ENCODE measurements at places on chromosomes 6 and 20.

DNA sequence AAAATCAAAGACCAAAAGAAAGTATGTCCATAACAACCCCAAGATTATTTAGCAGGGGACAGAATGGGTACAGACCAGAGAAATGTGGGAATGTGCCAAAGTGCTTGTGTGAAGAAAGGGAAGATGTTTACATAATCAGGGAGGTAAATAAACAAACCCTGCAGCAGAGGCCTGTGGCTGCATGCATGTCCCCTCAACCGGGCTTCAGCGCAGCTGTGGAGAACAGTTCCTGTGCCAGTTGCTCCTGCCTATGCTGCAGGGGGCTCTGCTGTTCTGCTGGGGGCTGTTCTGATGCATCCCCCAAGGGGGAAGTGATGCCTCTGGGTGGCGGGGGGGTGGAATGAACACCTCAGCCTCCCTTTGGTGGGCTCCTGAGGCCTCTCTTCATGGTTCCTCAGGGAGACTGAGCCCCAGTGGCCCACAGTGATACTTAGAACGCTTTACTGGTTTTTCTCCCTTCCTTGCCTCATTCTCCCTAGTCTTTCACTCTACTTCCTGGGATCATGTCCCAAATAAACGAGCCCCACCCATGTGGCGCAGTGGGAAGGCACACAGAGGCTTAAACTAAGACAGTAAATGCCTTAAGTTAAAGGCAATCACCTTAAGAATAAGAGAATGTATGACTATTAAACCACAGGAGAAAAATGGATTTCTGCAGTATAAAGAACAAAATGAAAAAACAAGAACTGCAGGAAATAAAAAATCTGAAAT is 23.0 kb downstream of the RAB23 start:
- H3K4me1 ChIP-seq: no peaks in the 10 kb centered on the region
- no peak for DNase-seq
- no peaks in the 10 kb centered on the region for H3K36me3 ChIP-seq
- H3K4me3 ChIP-seq: no peak overlapping the region
- H3K27me3 ChIP-seq: no peaks in the 10 kb centered on the region

DNA sequence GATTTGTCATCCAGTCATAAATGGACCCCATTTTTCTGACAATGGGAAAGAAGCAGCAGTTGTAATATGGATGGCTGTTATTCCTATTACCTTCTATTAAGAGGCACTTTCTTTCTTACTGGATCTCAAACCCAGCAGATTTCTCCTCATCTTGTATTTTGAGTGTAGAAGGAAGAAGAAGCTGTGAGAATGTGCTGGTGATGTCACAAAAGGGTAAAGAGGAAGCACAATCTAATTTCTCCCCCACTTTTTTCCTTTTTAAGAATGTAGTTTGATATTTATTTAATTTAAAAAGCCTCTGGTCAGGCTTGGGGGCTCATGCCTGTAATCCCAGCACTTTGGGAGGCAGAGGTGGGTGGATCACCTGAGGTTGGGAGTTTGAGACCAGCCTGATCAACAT is 100.0 kb upstream of the JARID2 start:
- peaks cover 3% of the 10 kb centered on the region for H3K27me3 ChIP-seq
- H3K27ac ChIP-seq: no peak overlapping the region
- DNase-seq: no peak
- H3K4me3 ChIP-seq: no peak overlapping the region

GRCh38 chr6:96468681-96469224 is 52.9 kb upstream of the UFL1 start:
- no peak for DNase-seq
- H3K4me1 ChIP-seq: peaks cover 26% of the 10 kb centered on the region
- no peaks in the 10 kb centered on the region for H3K36me3 ChIP-seq
- peaks cover 8% of the 10 kb centered on the region for H3K27me3 ChIP-seq
- H3K4me3 ChIP-seq: no peak overlapping the region

- peaks cover 38% of the 10 kb centered on the region for H3K4me1 ChIP-seq
- no peak overlapping the region for H3K4me3 ChIP-seq
- H3K27ac ChIP-seq: peak overlapping the region; percentile 65
Observed at GRCh38 chr6:135212935-135213334, 31.8 kb downstream of the MYB start.

- H3K4me3 ChIP-seq: no peak overlapping the region
- H3K27ac ChIP-seq: no peak overlapping the region
- H3K36me3 ChIP-seq: peaks cover 2% of the 10 kb centered on the region
- DNase-seq: no peak
- no peaks in the 10 kb centered on the region for H3K27me3 ChIP-seq
Observed at GRCh38 chr20:23415959-23416583, 5.2 kb downstream of the NAPB start.

GRCh38 chr6:149379977-149380376 is 20.1 kb upstream of the SUMO4 start:
- peak overlapping the region; percentile 53 for H3K27ac ChIP-seq
- no peak for DNase-seq
- H3K27me3 ChIP-seq: no peaks in the 10 kb centered on the region
- H3K36me3 ChIP-seq: peaks cover 70% of the 10 kb centered on the region
- H3K4me1 ChIP-seq: peaks cover 72% of the 10 kb centered on the region

DNA sequence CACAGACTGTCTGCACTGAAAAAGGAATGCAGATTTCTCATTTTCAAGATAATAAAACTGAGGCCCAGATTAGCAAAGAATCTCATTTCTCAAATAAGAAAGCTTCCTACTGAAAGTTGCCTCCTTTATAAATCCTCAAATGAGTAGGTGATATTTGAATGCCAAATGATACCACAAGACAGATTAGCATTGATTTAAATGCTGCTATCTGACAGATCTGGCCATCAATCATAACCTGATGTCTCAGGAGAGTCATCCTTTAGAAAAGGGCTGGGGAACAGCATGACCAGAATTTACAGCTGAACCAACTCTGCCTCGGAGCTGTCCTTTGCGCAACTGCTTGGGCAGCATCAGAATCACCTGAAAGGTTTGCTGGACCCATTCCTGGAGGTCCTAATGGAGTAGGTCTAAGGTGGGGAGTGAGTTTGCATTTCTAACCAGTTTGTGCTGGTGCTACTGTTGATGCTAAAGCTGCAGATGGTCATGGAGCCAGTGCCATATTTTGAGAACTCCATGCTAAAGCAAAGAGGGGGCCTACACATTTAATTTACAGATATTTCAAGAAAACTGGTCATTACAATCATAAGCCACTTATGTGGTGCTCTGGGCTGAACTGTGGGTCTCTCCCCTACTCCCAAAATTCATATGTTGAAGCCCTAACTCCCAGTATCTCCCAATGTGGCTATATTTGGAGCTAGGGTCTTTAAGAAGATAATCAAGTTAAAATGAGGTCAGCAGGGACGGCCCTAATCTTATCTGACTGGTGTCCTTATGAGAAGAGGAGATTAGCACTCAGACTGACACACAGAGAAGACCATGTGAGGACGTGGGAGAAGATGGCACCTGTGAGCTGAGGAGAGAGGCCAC is 295.5 kb upstream of the JARID2 start:
- no peaks in the 10 kb centered on the region for H3K36me3 ChIP-seq
- no peak for DNase-seq
- no peaks in the 10 kb centered on the region for H3K4me1 ChIP-seq

GRCh38 chr20:953742-954141 is 37.6 kb upstream of the ANGPT4 start:
- H3K4me1 ChIP-seq: no peaks in the 10 kb centered on the region
- H3K27ac ChIP-seq: no peak overlapping the region
- no peaks in the 10 kb centered on the region for H3K36me3 ChIP-seq
- H3K4me3 ChIP-seq: no peak overlapping the region

DNA sequence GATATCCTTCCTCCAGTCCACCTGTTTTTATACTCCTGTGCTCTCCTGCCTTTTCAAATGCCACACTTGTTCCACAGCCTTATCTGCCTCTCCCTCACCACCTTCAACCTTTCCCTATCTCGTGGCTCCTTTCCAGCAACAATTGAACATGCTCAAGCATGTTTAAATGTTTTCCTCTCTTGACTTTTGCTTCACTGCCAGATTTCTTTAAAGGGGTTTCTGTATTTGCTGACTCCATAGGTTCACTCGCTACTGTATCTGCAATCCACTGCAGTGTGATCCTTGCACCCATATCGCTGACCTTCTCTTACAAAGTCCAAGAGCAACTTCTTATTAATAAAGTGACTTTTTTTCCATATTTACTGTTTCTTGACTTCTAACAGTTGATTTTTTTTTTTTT is 11.2 kb upstream of the GMNN start:
- DNase-seq: no peak
- H3K27ac ChIP-seq: no peak overlapping the region
- H3K27me3 ChIP-seq: no peaks in the 10 kb centered on the region
- no peaks in the 10 kb centered on the region for H3K36me3 ChIP-seq
- H3K4me1 ChIP-seq: no peaks in the 10 kb centered on the region

GRCh38 chr20:23018941-23019340 is 16.2 kb upstream of the SSTR4 start:
- H3K4me1 ChIP-seq: no peaks in the 10 kb centered on the region
- H3K4me3 ChIP-seq: no peak overlapping the region
- DNase-seq: no peak
- no peaks in the 10 kb centered on the region for H3K27me3 ChIP-seq

DNA sequence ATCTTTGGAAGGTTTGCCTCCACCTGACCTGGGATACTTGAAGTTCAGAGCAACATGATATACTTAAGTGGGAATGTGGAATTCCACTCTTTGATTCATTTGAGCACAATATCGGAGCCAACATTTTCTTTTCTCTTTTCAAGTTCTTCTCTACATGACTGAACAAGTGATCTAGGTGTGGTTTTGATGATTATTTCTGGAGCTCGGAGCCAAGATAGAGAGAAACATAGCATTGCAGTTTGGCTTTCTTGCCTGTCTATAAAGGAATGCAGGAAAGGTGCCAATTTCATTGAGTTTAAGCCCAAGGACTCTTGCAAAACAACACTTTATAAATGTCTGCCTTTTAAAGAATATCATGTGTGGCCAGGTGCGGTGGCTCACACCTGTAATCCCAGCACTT is 124.2 kb upstream of the FAM83B start:
- DNase-seq: no peak
- no peak overlapping the region for H3K4me3 ChIP-seq
- H3K36me3 ChIP-seq: no peaks in the 10 kb centered on the region
- no peak overlapping the region for H3K27ac ChIP-seq
- no peaks in the 10 kb centered on the region for H3K27me3 ChIP-seq

DNA sequence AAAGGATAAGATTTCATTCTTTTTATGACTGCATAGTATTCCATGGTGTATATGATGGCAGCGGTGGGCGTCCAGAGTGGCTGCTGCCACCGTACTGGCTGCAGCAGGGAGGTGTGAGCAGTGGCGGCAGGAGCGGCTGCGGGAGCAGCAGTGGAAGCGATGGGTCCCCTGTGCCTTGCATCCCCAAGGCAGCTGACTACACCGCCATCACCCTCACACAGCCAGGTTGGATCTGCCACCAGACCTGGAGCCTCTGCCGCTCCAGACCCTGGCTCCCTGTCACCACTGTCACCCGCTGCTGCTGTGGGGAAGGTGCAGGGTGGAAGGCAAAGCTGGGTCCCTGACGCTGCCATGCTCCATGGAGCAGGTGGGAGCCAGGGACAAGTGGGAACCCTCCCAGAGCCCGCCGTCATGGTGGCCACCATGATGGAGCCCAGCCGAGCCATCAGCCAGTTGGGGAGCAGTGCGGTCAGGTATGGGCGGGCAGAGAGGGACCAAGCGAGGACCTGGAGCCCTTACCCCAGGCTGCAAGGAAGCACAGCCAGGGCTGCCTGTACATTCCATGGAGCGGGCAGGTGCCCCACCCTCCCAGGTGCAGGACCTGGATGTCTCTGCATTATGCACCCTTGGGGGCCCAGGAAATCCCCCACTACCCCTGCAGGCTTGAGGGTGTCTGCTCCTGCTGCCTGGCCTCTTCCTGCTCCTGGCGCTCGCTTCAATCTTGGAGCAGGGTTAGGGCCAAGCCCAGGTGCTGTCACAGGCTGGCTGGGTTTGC is 226.1 kb downstream of the OTOR start:
- no peak overlapping the region for H3K4me3 ChIP-seq
- no peaks in the 10 kb centered on the region for H3K36me3 ChIP-seq
- DNase-seq: no peak

DNA sequence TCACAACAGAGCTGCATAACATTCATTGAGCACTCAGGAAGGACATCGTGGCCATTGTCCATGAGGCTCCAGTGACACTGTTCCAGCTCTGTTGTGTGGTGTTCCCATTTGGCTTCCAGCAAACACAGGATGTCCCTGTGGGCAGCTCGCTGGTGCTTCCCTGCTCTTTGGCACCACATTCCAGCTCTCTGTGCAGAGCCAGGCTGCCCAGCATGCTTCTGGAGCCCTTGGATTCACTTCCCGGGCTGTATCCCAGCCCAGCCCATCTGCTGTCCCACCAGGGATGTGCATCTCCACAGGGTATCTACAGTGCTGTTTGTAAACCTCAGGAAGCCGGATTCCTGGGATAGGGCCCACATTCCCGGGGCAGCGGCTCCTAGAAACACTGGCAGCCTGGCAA is 57.2 kb downstream of the CTCFL start:
- DNase-seq: no peak
- no peaks in the 10 kb centered on the region for H3K36me3 ChIP-seq
- no peaks in the 10 kb centered on the region for H3K27me3 ChIP-seq
- peaks cover 4% of the 10 kb centered on the region for H3K4me1 ChIP-seq

- H3K27ac ChIP-seq: no peak overlapping the region
- DNase-seq: no peak
- peaks cover 7% of the 10 kb centered on the region for H3K4me1 ChIP-seq
Observed at GRCh38 chr6:154318721-154319120, 37.9 kb downstream of the IPCEF1 start.

- H3K27ac ChIP-seq: no peak overlapping the region
- H3K4me1 ChIP-seq: no peaks in the 10 kb centered on the region
- no peaks in the 10 kb centered on the region for H3K27me3 ChIP-seq
- no peak for DNase-seq
Observed at GRCh38 chr6:120903836-120904235, 430.4 kb downstream of the TBC1D32 start.

- H3K27me3 ChIP-seq: peaks cover 2% of the 10 kb centered on the region
- no peaks in the 10 kb centered on the region for H3K4me1 ChIP-seq
- H3K4me3 ChIP-seq: no peak overlapping the region
- no peaks in the 10 kb centered on the region for H3K36me3 ChIP-seq
- no peak for DNase-seq
Observed at GRCh38 chr6:85764844-85765243, 122.2 kb upstream of the SYNCRIP start.

DNA sequence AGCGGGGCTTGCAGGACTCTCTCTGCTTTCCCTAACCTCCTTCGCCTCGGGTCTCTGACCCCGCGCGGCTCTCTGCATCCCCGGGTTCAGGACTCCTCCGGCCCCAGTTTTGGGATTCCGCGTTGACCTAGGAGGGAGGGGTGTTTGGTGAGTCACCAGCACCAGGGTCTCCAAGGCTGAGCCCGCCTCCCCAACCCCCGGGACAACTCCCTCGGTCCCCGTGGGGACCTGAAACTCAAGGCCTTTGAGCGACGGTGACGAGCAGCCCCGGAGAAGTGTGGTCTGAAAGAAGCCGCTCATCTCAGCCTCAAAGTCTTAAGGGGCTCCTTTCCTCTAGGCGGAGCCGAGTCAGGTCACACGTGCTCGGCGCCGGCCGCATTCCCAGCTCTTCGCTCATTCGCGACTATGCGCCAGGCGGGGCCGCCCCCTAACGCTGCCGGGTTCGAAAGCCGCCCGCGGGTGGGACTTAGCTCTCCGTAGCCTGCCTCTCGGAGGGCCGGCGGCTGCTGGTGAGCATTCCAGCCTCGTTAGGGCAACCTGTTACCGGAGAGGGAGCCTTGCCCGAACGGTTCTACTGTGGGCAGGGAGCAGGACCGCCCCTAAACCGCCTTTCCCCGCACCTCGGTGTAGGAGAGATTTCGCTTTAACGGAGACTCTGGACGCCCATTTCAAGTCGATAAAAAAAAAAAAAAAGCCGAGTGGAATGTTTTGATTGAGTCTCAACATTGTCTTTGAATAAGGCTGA is 3.0 kb upstream of the PRDM13 start:
- peak; percentile 56 for DNase-seq
- H3K4me3 ChIP-seq: peak overlapping the region; percentile 51
- no peaks in the 10 kb centered on the region for H3K36me3 ChIP-seq
- H3K27me3 ChIP-seq: peaks cover 79% of the 10 kb centered on the region
- H3K4me1 ChIP-seq: peaks cover 30% of the 10 kb centered on the region

Data from activated CD4-positive, alpha-beta T cell treated with anti-CD3 and anti-CD28 coated beads for 36 hours (primary cell).